ENCODE measurements at places on chromosomes 3 and 15. TPM values are rescaled to one million over a fixed set of nuclear protein-coding genes. Genes with fewer than 3 reads are reported as not detected.

- no peak for DNase-seq
These were observed 245.0 kb downstream of the ZMAT3 start for GRCh38 chr3:178826435-178827123.

DNA sequence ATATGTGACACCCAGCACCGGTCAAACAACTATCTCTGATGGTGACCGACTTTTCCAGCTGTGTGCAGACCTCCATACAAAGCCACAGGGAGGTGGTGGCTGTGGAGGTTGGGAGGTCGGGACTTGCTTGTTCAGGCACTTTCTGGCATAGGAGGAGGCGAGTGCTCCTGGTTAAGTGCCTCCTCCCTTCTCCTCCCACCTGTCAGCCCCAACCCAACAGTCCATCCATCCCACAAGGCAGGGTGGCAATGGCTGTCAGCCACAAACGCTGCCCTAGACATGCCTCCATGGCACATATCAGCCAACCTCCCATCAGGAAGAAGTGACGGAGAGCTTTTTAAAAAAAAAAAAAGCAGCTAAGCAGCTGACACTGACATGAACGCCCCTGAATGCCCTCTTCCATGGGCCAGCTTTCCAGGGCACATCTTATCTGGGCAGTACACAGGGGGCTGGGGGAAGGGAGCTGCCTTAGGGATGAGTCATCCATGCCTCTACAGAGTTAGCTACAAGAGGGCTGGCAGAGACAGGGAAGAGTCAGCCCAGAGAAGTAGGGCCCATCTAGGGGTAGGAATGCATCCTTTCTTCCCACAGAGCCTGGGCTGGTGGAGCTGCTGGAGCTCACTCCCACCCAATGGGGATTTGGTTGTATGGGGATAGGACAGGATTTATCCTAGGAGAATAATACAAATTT, 41.2 kb downstream of the CCDC12 start:
- DNase-seq, result no peak

DNA sequence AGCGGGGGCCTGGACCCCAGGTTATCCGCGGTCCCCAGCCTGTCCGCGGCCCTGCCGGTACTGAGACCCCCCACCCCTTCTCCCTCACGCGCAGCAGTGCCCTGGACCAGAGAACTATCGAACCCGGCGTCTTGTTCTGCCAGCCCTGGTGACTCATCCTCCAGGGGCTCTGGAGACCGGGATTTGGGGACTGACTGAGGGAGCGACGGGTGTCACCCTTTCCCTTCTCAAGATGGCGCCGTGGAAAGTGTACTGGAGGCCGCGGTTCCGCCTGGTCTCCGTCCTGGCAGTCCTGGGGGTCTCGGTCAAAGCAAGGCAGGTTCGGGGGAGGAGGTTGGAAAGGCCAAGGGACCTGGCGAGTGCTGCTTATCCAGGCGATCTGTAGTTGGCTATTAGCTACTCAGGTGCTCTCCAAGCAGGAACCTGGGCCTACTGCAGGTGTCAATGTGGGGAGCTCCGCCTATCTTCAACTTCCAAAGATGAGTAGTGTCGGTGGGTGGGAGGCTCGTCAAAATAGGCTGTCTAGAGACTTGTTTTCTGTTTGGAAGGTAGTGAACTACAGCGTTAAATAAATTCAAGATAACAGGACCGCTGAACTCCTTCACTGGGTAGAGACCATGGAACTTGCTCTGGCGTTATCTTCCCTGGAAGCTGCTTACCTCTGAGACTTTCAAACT, 790 bp downstream of the RAB5A start:
- DNase-seq, result peak; percentile 61

DNA sequence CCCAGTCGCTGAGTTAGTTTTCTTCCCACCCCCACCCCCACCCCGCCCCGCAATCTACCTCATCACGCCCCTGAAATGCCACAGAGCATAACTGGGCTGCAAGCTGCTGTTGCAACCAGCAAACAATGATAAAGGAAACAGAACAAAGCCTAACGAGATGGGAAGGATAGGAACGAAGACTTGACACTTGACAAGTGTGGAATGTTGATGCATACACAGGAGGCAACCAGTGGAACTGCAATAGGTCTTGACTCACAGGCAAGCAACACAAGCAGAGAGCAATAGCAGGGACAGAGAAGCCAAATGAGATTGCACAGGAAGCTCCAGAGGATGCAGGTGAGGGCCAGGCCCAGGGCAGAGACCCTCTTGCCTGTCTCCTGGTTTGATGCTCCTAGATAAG, 225.9 kb downstream of the IGSF11 start:
- DNase-seq, result no peak

DNA sequence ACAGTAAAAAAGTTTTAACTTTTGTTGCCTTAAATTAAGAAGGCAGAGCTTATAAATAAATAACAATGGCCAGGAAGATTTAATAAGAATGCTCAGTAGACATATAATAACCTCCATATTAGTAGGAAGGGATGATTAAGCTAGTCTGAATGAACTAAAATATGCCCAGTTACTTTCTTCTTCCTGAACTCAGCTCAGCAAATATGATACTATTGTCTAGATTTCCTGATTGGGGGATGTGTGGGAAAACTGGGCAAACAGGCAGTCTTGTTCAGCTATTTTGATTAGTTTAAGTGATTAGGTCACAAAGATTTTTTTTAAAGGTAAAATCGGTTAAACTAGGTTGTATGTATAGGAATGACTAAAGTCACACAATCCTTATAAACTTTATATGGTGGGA, 167.2 kb upstream of the SLC2A2 start:
- DNase-seq, result no peak

DNA sequence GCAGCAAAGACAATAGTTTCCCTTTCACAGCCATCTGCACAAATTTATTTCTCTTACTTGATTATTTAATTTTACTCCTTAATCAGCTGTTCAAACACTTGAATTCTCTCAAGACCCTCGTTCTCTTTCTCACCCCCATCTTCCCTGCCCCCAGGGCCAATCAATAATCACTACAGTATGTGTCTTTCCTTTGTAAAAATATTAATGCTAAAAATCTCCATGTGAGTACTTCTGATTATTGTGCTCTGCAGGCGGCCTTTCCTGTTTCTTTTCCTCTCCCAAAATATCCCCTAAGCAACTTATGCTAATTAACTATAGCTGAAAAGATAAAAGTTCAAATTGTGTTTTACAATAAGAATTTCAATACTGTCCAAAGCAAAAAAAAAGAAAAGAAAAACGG, 617.0 kb upstream of the CBLB start:
- DNase-seq, result no peak

DNA sequence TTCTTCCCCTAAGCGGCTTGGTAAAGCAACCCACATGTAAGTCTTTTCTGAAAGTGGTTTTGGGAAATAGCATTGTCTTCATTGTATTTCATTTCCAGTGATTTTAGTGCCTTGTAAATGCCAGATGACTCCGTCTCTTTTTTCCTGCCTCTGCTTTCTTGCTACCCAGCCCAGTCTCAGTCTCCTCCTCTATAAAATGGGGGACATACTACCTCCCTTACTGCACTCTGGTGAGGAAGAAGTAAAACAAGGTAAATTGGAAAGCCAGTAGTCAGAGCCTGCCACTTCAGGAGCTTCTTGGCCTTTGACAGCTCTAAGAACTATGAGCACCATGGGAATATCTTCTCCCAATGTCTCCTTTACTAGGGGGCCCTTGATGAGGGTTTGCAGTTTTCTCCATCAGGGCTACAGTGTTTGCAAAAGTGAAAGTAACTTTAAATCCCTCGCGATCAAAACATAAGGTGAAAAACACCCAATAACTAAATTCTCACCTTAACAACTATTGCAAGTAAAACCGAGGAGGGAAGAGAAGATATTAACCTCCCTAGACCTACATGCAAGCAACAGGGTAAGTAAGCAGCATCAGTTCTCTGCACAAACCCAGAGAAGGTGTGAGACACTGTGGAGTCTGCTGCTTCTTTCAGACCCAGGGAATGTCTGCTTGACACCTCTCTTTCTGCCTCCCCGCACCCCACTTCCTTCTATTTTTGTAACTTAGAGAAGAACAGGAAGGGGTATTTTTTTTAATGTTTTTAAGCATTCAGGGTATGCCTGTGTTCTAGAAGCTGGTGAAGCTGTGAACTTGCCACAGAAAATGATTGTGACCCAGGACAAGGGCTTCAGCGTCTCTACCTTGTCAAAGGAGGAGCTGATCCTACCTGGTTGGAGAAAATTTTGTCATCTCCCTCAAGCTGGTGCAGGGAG, 159.1 kb upstream of the EOMES start:
- no peak for DNase-seq

GRCh38 chr3:34260271-34261000, 462.0 kb downstream of the PDCD6IP start:
- peak; percentile 38 for DNase-seq

- DNase-seq, result no peak
These were observed 3.9 kb downstream of the RPLP1 start for GRCh38 chr15:69456208-69457166.

- no peak for DNase-seq
These were observed 213.5 kb upstream of the PPP2R3A start for GRCh38 chr3:135751991-135752390.

DNA sequence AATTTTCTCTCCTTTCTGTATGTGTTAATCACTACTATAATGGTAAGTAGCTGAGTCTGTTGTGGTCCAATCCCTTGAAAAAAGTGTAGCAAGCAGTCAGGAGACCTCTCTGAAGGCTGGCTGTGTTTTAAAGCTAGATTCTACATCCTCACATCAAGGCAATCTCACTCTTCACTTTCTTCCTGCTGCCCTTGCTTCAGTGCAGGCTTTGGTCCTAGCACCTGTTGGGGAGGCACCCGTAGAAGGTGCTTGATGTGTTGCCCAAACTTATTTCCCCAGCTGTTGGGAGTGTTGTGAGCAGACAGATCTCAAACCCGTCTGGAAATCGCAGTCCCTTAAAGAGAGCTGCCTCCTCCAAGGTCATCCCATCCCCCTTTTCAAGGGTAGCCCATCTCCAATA, 8.6 kb downstream of the FRMD4B start:
- DNase-seq, result no peak

- DNase-seq, result no peak
These were observed 602.6 kb downstream of the RSL24D1 start for GRCh38 chr15:54594115-54594514.

- DNase-seq, result no peak
These were observed 20.2 kb downstream of the MYZAP start for GRCh38 chr15:57611938-57612337.

DNA sequence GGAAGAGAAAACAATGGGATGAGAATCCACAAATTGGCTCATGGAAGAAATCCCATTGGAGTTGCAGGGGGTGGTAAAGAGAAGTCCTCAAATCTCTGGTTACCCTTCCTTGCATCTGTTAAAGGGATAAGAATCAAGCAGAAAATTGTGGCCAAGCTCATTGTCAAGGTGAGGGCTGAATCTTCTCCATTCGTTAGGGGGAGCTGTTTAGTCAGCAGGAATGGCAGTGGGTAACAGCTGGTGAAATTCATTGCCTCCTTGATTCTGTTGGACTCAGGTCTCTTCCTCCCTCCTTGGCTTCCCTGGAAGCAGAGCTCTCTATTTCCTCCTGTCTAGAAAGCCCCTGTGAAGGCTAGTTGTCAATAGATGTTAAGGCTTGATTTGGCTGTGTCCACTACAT, 343.1 kb upstream of the SEMA6D start:
- no peak for DNase-seq

- no peak for DNase-seq
These were observed 43.0 kb downstream of the BOC start for GRCh38 chr3:113254171-113254947.

GRCh38 chr3:102714567-102714966, 279.8 kb downstream of the ZPLD1 start:
- no peak for DNase-seq

Gene ACTC1
- polyA plus RNA-seq, result 9.6 TPM

Gene CFAP100
- polyA plus RNA-seq, result 0.55 TPM

Gene EBLN2
- 2.8 TPM for polyA plus RNA-seq

Gene CCDC174
- polyA plus RNA-seq, result 31.6 TPM

Gene INAFM2
- polyA plus RNA-seq, result 17.8 TPM
